ENCODE measurements at places on chromosomes 1 and 21.

GRCh38 chr1:116841569-116842344, 68.0 kb upstream of the PTGFRN start:
- no peak for DNase-seq

GRCh38 chr1:995665-996633, 3.9 kb downstream of the HES4 start:
- DNase-seq = no peak

- DNase-seq = no peak
These were observed 2.6 kb downstream of the INAVA start for GRCh38 chr1:200897259-200897658.

DNA sequence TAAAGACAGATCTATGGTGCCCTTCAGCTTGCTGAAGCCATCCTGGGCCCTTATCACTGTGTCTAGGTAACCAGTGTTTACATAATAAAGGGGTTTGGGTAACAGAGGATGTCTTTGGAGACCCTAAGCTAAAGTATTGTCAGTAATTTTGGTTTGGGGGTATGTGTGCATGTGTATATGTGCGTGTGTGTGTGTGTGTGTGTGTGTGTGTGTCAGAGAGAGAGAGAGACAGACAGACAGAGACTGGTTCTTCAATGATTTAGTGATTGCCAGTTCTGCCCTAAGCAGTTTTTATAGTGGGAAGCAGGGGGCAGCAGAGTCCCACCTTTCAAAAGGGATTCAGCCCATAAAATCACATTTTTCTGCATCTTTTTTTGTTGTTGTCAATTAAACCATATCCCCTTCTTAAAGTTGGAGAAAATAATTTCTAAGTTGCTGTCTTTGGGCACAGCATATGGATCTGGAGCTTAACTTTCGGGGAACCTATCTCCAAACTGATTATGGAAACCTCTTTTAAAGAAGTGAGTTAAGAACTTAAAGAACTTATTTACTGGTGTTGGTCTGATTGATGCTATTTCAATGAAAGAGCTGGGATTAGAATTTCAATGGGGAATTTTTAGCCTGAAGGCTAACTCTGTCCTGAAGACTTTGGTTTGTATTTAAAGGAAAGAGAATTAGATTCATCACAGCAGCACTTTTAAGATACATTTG, 51.1 kb downstream of the ZNF326 start:
- no peak for DNase-seq

- DNase-seq = no peak
These were observed 3.0 kb downstream of the MORC3 start for GRCh38 chr21:36323032-36323431.

DNA sequence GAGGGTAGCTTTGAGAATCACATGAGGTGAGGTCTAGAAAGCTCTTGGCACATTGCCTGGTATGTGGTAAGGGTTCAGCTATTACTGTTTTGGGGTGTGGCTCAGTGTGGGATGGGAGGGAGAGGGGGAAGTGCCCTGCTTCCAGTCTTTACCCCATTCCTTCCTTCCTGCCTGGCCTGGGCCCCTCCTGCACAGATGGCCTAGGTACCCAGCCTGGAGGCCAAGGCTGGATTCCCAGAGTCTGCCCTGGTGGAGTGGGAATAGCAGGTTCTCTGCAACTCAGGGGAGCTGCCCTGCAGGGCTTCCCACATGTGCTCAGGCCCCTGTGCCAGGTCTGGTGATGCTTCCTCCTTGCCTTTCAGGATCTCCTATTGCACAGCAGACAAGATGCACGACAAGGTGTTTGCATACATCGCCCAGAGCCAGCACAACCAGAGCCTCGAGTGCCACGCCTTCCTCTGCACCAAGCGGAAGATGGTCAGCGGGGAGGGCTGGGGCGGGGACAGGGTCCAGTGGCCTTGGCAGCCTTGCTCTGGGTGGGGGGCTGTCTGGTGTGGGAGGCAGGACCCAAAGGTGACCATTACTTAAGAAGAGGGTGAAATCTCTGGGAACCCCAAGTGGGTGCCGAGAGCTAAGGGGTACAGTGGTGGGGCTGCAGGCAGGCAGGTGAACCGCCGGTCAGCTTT, 13.5 kb downstream of the LDLRAP1 start:
- no peak for DNase-seq

GRCh38 chr1:37792943-37793686, 532 bp upstream of the MANEAL start:
- no peak for DNase-seq

DNA sequence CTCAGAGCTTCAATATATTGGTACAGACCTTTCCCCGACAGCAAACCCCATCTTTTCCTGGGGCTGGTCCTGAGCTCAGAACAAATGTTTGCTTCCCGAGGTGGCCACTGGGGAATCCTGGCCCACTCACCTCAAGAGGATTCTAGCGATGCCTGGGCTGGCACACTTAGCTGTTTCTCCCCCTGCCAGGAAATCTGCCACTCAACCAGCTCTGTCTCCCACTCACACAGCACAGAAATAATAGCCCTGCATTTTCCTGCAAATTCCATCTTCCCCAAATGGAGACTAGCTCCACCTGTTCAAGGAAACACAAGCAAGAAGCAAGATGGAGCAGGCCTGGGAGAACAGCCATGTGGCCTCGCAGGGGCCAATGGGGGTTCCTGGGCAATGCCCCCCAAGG, 21.1 kb downstream of the KCNN3 start:
- no peak for DNase-seq

- DNase-seq = no peak
These were observed 34.2 kb downstream of the RAP1GAP start for GRCh38 chr1:21634806-21635535.

GRCh38 chr1:22503721-22504410, 52.2 kb downstream of the ZBTB40 start:
- no peak for DNase-seq

DNA sequence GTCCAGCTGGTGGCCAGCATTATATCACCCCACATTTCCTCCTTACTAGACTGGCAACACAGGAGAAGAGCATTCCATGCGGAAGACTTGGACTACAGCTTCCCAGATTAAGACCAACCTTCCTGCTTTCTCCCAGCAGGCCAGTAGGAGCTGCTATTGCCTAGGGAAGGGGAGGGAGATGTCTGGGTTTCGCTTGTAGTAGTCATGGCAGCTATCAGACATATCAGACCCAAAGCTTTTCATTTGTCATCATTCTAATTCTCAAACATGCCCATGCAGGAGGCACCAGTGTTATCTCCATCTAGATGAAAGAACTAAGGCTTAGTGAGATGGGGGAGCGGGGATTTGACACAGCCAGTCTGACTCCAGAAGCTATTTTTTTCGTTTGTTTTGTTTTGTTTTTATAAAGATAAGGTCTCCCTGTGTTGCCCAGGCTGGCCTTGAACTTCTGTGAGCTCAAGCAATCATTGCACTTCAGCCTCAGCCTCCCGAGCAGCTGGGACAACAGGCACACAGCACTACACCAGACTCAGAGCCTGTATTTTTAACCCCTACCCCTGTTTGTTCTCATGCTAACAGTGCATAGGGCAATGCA, 4.5 kb downstream of the PLA2G2A start:
- DNase-seq = no peak

GRCh38 chr21:34728479-34728878, 59.7 kb downstream of the CLIC6 start:
- DNase-seq = no peak

GRCh38 chr21:34276711-34277425, 86.9 kb upstream of the KCNE2 start:
- DNase-seq = no peak

DNA sequence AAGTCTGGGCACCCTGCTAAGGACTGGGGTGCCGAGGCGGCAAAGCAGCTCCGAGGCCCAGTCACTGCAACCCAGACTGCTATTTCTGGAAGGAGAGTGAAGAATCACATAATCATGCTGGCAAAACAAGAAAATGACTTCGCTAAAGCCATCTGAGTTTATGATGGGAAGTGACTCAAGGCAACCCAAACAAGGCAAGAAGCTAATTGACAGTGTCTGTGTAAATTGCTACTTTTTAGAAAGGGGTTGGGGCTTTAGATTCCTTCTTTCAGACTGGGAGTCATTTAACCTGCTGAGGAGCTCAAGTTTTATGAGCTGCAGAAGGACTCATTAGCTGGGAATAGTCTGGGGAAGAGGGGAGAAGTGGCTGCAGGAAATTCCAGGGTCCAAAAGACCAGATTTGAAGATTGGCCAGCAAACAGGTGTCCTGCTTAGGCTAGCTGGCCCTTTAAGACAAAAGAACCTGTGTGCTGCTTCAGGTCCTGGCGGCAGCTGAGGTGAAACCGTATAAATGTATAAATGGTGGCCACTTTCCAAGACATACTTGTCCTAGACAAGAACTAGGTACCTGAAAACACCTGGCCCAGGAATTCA, 28.1 kb downstream of the TSHB start:
- DNase-seq = no peak
